Right hindlimb (tissue), 1 donor: ENCODE measurements at places on chromosomes 4 and X.
A peak's percentile ranks its signal among the peaks of the same experiment; 100 is the strongest.

DNA sequence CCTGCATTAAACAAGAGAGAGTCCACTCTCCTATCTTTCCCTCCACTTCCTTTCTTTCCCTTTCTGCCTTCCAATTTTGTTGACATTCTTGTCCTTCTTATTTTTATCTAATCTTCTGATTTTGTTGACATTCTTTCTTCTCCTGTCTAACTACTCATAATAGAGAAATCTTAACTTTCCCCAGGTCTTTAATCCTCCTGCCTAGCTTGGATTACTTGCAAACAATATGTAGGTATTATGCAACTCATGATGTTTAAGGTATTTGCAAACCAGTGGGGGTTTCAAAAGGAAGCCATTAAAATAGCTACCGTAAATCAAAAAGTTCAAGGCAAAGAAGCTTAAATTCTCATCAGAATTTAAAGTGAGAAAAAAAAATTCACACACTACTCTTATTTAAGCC is 53.9 kb downstream of the PROM1 start:
- DNase-seq = no peak

- no peak for DNase-seq
These were observed 211.9 kb upstream of the UGT8 start for GRCh38 chr4:114386637-114387233.

DNA sequence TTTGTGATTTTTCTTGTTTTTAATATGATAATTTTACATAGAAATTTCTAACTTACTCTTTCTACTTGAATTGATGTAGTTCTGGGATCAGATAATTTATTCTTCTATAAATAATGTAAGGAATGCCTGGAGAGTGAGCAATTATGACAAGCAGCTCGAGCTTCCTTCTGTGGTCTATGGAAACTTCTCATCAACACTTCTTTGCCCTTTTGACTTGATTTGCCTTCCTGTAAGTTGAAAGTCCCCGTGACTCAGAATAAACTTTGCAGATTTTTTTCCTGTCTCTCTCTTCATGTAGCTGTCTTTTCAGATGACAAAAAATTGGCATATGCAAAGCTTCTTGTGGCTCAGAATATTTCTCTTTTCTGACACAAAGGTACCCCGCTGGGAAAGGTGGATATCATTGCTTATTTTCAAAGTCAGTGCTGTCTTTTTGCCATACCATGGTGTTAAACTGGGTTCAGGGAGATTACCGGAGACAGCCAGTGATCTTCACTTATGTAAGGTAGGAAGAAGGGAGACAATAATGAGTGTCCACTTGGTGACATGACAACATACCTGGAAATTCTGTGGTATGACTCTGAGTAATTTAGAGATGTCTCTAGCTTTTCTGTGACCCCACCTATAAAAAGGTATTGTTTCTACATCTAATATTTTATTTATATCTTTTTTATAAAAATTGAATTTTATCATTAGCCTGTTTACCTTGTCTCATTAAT is 278.6 kb upstream of the GNPDA2 start:
- no peak for DNase-seq

DNA sequence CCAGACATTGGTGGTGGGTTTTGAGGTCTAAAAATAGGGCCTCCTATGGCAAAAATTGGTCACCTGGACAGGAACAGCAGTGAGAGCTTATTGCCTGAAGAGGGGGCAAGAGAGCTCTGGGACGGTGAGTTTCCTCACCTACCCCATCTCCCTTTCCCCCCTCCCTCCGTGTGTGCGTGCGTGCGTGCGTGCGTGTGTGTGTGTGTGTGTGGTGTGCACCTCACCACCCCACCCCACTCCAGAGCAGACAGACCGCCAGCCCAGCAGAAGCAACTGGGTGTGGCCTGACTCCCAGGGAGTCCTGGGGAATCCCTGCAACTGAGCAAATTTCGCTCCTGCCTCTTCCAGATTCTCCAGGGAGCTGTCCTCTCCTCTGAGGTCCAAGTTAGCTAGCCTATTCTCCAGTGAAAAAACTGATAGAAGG is 44.7 kb downstream of the PRPS1 start:
- DNase-seq = peak; percentile 76

GRCh38 chr4:169416997-169417396 is 146.2 kb upstream of the SH3RF1 start:
- DNase-seq = no peak

DNA sequence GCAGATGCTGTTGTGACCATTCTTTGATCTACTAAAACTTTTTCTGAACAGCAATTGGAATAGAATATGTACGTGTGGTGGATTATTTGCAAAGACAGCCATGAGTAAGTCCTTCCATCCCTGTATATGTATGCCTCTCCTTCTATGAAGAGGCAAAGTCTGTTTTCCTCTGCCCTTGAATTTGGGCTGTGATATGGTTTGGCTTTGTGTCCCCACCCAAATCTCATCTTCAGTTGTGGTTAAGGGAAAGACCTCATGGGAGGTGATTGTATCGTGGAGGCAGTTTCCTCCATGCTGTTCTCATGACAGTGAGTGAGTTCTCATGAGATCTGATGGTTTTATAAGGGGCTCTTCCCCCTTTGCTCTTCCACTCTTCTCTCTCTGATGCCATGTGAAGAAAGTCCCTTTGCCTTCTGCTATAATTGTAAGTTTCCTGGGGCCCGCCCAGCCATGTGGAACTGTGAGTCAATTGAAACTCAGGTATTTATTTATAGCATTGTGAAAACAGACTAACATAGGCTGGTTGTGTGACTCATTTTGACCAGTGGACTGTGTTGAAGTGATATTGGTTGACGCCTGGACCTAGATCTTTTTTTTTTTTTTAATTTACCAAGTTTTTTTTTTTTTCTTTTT is 108.3 kb upstream of the CAMK2D start:
- no peak for DNase-seq

DNA sequence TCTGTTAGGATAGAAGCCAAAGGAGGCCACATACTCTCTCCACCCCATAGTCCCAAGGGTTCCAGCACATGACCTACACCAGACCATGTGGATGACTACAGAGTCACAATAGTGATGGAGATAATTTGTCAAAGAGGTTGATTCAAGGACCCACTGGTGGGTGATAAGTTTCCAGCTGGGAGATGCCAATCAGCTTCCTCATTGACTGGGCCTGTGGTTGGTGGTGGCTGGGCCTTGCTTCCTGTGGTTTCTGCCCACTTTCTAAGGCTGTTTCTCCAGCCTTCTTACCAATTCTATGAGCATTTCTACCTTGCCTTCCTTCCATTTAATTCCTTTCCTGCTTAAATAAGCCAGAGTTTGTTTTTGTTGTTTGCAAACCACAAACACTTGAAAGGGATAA is 95.5 kb upstream of the CPEB2 start:
- DNase-seq = no peak

DNA sequence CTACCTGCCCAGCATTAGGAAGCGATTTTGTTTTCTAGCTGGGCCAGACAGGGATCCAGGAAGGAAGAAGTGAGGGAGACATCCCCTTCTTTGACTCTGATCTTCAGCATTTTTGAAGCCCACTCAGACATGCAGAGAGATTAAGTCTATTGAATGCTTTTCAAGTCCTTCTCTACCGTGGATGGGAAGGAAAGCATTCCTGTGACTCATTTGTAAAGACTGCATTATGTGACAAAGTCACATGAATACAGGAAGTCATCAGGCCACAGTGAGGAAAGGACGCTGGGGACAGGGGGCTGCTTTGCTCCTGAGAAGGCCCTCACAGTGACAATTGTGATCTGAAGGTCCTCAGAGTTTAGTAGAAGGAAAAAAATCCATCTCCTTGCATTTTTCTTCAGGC is 67.4 kb upstream of the GBA3 start:
- no peak for DNase-seq

DNA sequence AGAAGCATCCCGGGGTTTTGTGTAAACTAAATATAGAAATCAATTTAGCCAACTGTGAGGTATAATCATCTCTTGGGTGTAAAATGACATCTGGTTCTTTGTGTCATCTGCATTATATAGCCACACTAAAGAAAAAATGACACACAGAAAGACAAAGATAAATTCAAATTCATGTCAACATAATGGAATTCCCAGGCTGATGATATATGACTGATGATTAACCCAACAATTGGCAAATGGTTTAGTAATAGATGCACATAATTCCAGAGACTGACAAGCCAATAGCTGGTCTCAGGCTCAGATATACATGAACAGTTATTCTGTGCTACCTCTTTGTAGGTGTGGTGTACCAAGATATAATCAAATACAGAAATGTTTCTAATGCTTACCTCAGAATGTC is 375.4 kb upstream of the PITX2 start:
- DNase-seq = no peak

DNA sequence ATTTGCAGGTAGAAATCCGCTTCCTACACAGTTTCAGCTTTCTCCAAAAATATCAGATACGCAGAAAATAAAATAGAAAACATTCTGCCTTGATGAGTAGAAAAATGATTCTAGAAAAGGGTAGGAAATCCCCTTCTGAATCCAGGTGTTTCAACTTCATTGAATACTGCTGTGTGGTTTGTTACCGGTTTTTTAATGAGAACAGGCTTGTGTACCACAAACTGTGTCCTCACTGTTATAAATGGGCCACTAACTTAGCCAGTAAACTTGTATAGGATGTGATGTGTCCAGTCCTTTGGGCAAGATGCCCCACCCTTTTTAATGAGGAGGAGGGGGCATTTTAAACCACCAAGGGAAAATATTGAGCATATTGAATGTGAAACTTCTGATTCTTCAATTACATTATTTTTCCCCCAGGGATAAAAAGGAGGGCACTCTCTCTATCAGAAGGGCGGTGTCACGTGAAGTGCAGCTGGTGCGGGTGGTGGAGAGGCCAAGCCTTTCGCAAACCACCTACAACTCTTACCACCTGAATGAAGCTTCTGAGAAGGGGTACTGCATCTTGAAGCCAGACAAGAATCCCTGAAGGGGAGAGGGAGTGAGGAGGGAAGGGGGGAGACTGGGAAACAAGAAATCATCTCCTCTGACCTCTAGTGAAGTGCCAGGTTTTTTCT is 4.5 kb downstream of the CXXC4 start:
- no peak for DNase-seq

DNA sequence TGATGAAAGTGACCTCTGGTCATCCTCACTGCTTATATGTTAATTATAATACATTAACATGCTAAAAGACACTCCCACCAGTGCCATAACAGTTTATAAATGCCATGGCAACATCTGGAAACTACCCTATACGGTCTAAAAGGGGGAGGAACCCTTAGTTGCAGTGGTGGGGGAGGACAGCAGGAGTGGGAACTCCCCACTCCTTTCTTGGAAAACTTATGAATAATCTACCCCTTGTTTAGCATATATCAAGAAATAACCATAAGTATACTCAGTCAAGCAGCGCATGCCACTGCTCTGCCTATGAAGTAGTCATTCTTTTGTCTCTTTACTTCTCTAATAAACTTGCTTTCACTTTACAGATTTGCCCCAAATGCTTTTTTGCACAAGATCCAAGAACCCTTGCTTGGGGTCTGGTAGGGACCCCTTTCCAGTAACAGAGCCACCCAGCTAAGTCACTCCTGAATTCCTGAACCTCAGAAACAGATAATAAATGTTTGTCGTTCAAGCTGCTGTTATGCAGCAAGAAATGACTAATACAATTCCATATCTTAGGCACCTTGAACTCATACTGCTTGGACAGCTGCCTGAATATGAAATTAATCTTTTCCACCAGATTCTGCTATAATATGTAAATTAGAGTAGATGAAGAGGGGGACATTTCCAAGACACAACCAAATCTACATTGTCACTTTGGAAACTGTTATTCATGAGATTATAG is 14.4 kb upstream of the REPS2 start:
- DNase-seq = no peak

DNA sequence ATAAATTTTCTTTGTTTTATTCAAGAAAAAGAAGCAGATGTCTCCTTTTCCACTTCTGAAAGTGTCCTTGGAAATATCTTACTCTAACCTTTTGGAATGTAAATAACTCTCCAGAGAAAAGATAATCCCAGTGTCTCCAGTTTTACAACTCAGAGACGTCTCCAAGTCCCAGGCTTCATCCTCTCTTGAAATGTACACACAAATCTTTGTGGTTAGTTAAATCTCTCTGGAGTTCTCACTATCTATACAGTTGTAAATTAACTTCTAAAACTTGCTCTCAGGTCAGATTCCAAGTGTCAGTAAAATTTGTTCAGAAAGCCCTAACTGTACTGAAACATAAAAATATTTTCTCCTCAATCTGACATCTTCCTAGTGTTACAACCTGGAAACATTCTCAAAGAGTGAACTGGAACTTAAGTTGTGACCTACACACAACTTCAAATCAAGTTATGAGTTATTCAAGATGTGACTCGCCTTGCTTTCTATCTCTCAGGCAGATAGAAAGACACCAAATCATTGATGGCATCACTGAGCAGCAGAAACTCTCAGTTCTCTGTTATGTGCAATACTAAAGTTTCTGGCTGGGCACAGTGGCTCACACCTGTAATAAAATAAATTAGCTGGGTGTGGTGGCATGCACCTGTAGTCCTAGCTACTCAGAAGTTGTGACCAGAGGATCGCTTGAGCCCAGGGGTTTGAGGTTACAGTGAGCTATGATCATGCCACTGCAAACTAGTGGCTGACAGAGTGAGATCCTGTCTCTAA is 284.2 kb downstream of the RCHY1 start:
- no peak for DNase-seq

DNA sequence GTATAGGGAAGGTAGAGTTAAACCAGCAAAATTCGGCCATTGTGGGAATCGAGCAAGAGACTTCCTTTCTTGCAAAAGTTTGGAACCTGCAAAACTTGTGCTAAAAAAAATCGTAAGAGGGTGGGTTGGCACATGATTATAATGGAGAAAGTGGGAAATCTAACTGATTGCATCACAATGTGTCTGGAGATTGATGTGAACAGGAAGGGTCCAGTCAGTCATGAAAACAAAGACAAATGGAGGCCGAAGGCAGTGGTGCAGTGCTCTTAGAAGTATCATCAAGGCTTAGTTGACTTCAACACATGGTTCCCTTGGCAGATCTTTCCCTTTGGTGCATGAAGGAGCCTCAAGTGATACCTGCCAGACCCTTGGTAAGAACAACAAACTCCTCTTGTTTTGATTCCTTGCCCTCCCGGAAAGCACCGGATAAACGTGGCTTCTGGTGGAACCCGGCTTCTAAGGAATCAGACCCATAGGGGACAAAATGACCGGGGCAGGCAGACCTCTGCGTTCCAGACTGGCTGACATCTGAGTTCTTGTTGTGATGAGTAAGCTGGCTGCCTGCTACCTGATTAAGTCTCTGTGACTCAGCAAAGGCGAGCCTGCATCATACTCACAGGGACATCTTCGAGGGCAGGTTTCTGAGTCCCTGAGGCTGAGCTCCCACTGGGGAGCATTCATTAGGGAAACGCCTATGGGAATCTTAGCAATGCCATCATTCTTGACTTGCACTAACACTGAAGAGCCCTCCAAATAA is 87.7 kb upstream of the MAP3K15 start:
- DNase-seq = no peak

DNA sequence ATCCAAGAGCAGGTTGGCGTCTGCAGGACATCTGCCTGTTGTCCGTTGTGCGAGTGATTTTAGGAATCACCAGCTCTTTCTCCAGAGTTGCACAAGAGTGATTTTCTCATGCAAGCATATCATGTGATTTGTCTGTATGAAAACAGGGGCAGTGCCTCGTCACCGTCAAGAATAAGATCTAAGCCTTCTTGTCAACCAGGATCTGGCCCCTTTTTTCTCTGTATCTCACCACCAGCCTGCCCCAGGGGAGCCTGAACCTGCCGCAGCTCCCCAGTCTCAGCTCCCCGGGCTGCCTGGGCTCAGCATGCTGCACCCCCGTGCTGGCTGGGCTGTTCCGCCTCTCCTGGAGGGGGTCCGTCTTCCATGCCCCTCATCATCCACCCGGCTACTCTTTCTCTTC is 90.5 kb downstream of the STOX2 start:
- DNase-seq = no peak
